Skeletal muscle cell (primary cell): ENCODE measurements at places on chromosomes 16 and 17.

GRCh38 chr16:68079626-68080344, 5.4 kb upstream of the NFATC3 start:
- DNase-seq = no peak

DNA sequence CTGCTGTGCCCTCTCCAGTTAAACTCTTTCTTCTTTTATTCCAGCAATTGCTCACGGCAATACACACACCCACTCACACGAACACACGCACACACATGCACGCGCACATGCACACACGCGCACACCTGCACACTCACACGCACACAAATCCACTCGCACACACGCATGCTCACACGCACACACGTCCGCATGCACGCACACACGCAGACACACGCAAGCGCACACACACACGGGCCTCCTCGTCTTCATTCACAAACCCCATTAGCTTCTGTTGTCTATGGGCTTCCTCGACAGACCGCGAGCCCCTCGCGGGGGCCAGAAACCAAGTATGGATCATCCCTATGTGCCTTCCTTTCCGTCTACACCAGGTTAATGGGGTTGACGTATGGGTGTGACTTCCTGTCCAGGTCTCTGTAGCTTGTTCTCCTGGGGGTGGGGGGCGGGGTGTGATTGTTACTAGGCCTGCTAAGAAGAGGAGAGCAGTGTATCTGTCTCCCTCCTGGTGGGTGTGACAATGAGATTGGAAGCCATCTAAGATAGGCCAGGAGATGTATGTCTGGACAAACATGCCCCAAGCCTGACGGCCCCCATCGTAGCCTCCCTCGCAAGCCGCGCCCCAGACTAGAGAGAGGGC, 670 bp upstream of the CTF1 start:
- DNase-seq = no peak

DNA sequence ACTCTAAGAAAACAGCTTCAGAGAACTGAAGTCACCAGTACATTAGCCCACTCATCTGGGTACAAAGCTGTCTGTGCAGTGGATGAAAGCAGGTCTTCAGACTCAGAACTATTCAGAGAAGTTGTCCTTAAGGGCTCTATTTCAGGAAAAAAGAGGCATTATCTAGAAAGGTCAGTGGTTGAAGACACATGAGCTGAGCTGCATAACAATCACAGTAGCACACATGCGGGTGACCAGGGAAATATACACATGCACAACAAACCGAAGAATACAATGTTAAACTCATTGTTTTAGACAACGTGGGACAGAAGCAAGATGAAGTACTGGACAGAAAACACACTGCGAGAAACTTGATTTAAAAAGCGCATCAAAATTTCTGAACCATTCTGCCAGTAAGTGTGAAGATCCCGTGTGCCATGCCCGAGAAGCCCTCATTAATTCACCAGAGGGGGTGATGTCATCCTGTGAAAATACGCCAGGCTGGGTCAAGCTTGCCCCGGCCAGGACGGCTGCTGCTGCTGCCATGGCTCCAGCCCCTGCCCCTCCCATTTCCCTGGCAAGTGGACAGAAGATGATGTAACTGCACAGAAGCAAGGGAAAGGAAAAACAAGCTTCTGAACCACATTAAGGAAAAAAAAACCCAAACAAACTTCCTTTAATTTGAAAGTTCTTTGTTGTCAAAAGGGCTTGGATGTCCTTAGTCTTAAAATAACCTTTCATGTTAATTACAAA, 10.1 kb downstream of the DYNC1LI2 start:
- DNase-seq = peak; percentile 80

DNA sequence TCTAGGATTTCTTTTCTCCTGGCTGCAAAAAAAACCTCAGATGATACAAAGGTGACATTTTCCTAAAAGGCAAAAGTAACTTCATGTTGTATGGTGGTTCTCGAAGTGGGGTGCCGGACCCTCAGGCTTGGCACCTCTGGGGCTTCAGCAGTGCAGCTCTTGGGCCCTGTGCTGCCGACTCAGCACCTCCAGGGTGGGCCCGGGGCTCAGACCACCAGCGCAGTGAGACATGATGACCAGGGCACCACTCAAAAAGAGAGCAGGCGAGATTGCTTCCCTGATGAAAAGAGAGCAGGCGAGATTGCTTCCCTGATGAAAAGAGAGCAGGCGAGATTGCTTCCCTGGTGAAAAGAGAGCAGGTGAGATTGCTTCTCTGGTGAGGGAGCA, 98.7 kb upstream of the ZNF750 start:
- no peak for DNase-seq

- DNase-seq = no peak
These were observed 28.7 kb downstream of the ACSF3 start for GRCh38 chr16:89122322-89122851.
